ENCODE measurements at places on chromosomes 4 and X.

DNA sequence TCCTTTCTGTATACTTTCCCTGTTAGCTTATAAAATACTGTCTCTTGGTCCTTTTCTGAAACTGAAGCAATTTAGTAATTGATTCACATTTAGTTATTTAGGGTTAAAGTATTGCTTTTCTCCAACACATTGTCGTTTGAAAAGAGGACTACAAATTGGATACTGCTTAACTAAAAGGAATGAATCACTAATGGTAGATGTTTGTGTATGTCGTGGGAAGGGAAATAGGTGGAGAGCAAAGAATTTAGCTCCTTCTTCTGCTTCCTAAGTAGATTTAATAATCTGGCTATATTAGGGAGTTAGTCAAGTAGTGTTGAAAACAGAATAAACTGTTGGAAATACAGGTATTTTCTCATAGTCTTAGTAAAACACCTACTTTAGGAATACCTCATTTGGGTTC lies 27.9 kb downstream of the SLAIN2 start:
- DNase-seq, result no peak

- DNase-seq, result no peak
These were observed 67.9 kb downstream of the KLHL34 start for GRCh38 chrX:21590012-21590776.

DNA sequence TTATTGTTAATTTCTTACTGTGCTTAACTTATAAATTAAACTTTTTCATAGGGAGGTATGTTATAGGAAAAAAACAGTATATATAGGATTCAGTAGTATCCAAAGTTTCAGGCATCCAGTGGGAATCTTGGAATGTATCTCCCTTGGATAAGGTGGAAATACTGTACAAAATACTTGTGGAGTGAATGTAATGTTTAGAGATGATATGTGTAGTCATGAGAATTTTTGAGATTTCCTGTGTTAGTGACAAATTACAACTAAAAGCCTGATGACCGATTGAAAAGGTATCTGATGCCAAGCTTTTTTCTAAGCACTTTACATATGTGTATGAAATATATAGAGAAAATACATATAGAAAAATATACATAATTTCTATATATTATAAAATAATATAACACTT lies 69.2 kb downstream of the STK32B start:
- no peak for DNase-seq

GRCh38 chr4:53962516-53963225 lies 101.7 kb downstream of the CHIC2 start:
- no peak for DNase-seq

- DNase-seq, result no peak
These were observed 39.7 kb upstream of the DHRSX start for GRCh38 chrX:2540426-2540947.

DNA sequence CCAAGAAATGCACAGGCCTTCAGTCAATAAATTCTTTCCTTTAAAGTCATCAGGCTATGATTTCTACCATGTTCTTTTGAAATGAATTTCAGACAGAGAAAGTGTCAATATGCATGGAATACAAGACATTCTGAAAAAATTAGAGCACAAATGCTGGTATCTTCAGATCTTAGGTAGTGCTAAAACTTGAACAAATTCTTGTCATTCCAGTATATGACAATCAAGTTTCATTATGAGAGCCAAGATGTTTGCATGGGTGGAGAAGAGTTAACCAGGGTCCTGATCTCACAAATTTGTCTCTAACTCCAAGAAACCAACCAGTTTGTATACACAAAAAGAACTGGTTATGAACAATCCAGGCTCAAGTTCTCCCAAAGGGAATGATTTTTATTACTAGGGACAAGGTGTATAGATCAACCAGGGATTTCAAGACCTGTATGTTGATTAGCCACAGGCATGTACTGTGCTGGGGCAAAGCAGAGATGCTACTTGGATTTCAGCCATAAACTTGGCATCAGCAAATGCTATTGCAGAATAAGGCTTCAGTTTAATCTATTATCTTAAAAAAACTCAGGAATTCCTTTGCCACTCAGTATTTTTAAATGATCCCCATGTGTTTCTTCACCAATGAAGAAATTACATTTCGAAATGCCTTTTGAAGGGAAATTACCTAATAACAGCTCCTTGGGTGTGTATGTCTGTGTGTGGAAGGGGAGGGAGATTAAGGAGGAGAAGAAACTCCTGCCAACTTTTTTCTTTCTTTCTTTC lies 69.7 kb downstream of the FANCB start:
- DNase-seq, result no peak

- no peak for DNase-seq
These were observed 352.8 kb upstream of the EPHA5 start for GRCh38 chr4:66023061-66023460.

- no peak for DNase-seq
These were observed 98.8 kb upstream of the IQCM start for GRCh38 chr4:149914119-149915115.

GRCh38 chr4:183146478-183146877 lies 47.4 kb downstream of the WWC2 start:
- DNase-seq, result no peak

DNA sequence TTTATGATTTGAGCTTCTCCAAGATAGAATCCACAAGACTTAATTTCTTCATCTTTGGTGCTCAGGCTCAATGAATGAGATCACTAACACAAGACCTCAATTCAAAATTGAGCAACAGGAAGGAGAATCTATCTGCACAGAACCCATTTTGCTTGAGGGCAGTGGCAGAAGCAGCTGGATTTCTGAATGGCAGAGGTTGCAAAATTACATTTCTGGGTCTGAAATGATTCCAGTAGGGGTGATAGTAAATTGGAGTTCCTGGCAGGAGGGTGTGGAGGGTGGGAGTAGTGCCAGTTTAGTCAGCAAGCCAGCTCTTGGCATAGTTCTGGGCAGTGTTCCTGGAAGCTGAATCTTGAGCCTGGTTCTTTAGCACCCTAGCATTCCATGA lies 281.1 kb downstream of the SLC7A11 start:
- DNase-seq, result no peak

GRCh38 chrX:10756441-10756840 lies 136.1 kb upstream of the MID1 start:
- DNase-seq, result no peak

DNA sequence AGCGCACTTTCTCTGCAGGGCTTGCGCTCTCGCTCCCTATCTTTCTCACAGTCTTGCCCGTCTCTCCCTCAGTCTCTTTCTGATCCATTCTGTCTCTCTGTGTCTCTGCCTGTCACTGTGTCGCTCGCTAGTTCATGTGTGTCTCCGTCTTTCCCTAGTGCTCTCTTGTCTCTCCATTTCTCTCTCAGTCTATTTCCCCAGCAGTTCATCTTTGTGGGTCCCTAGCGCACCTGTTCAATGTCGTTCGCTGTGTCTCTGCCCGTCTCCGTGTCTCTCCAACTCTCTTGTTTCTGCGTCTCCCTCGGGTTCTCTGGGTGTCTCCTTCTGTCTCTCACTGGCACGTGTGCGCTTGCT lies 1.5 kb downstream of the GPR101 start:
- DNase-seq, result no peak

GRCh38 chr4:182928061-182928460 lies 10.9 kb upstream of the DCTD start:
- no peak for DNase-seq

- DNase-seq, result no peak
These were observed 103.0 kb upstream of the KLF3 start for GRCh38 chr4:38560768-38561558.

- no peak for DNase-seq
These were observed 49.2 kb downstream of the IRF2 start for GRCh38 chr4:184424993-184425758.

DNA sequence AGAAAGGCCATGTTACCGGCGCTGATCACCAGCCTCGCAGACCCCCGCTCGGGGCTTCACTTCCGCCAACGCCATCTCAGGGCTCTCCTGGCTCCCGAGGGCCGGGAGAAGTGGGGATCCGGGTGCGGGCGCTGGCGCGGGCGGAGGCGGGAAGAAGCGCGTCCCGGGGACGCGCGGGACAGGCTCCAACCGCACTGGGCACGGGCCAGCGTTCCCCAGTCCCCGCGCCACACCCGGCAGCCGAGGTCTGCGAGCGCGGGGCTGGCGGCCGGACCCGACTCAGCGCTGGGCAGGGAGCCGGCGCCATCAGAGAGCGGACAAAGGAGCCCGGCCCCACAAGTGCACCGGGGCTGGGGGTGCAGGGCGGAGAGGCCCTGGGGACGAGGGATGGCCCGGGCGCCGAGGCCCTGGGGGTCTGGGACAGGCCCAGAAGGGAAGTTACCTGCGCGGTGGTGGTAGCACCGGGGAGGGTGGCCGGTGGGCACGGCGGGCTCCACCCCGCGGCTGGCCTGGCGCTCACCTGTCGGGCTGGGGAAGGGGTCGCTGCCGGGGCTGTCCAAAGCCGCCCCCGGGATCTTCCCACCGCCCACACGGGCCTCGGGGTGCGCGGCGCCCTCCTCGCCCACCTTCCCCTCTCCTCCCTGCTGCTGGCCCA lies 449 bp downstream of the CTPS2 start:
- DNase-seq, result no peak

GRCh38 chr4:118351851-118352827 lies 664 bp downstream of the PRSS12 start:
- no peak for DNase-seq

DNA sequence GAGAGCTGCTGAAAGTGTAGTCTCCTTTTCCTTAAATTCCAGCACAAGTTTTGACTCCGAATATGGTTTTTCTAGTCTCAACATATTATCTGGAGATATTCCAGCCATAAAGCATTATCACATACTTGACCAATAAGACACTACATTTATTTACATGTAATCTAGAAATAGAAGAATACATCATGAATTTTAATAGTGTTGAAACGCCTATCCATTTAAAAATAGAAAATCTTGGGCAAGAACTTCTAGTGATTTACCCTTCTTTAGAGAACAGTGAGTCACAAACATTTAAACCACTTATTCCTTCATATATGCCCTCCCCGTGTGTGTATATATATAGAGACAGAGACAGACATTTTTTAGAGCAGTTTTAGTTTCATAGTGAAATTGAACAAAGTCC lies 161.5 kb downstream of the SOWAHB start:
- no peak for DNase-seq

DNA sequence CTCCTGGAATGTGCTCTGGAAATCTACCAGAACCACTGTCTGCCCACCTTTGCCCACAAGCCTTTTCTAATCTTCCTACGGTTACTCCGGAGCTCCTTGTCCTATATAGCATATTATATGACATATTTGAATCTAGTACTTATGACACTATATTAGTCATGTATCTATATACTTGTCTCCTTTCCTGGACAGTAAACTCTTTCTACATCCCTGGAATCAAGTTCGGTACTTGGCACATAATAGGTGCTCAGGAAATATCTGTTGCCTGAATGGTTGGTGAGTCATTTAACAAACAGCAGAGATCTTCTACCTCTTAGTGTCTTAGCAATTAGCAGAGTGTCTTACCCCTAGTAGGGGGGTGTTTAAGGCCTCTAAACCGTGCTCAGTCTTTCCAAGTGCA lies 123.6 kb downstream of the RELL1 start:
- DNase-seq, result no peak

Measured in effector CD4-positive, alpha-beta T cell (primary cell).